ENCODE measurements at places on chromosomes 5 and 9.

GRCh38 chr5:160460377-160461049 lies 38.9 kb downstream of the PTTG1 start:
- DNase-seq: no peak

DNA sequence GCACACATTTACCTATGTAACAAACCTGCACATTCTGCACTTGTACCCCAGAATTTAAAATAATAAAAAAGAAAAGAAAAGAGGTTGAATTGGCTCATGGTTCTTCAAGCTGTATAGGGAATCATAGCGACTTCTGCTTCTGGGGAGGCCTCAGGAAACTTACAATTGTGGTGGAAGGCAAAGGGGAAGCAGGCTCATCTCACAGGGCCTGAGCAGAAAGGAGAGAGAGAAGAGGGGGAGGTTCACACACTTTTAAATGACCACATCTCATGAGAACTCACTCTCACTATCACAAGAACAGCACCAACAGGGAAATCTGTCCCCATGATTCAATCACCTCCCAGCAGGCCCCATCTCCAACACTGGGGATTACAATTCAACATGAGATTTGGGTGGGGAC lies 214.6 kb downstream of the CDK5RAP2 start:
- DNase-seq: no peak

GRCh38 chr5:32027717-32028458 lies 146.2 kb downstream of the GOLPH3 start:
- no peak for DNase-seq

DNA sequence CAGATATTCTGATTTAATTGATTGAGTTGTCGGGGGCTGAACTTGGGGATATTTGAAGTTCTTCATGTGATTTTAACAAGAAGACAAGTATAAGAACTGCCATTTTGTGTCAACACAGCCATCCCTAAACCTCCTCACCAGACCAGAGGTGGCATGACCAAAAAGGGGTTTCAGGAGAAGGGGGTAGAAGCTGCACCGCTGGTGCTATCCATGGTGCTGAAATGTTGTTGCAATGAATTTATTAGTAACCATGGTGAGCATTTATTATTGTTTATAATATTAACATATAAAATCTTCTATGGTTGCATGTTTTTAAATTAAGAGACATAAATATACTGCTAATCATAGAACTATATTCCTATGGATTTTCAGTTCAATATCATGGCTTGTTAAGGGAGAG lies 72.3 kb downstream of the GNA14 start:
- no peak for DNase-seq

GRCh38 chr9:121399126-121399882 lies 29.3 kb upstream of the STOM start:
- DNase-seq: no peak

- DNase-seq: no peak
Observed at GRCh38 chr5:2710910-2711309, 40.6 kb downstream of the IRX2 start.

GRCh38 chr5:162565-163337 lies 28.5 kb upstream of the LRRC14B start:
- DNase-seq: no peak

GRCh38 chr5:149961957-149962409 lies 1.4 kb downstream of the SLC26A2 start:
- no peak for DNase-seq

- DNase-seq: no peak
Observed at GRCh38 chr9:127058645-127059021, 63.8 kb downstream of the ANGPTL2 start.

DNA sequence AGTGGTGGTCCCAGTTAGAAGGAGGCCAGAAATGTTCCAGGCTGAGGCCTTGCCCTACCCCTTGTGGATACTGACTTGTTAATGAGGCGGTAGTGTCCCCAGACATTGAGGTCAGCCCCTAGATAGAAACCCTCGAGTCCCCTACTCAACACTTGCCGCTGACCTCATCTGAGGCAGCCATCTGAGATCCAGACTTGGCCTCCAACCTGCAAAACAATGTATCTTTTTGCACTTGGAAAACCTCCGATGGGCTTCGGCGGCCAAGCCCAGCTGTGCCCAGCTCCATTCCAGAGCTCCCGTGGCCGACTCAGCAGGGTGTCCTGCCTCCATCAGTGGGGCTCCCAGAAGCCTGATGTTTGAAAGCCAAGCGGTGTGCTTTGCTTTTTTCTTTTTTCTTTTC lies 122.1 kb downstream of the WNK2 start:
- no peak for DNase-seq

DNA sequence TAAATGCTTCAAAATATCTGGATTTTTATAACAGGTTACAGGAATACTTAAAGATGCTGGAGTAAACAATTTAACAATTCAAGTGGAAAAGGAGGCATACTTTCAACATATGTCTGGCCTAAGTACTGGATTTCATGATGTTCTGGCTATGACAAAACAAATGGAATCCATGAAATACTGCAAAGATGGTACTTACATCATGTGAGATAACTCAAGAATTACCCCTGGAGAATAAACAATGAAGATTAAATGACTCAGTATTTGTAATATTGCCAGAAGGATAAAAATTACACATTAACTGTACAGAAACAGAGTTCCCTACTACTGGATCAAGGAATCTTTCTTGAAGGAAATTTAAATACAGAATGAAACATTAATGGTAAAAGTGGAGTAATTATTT lies 35.6 kb downstream of the SLC30A5 start:
- DNase-seq: no peak

GRCh38 chr5:4387290-4387689 lies 752.8 kb upstream of the ADAMTS16 start:
- no peak for DNase-seq

DNA sequence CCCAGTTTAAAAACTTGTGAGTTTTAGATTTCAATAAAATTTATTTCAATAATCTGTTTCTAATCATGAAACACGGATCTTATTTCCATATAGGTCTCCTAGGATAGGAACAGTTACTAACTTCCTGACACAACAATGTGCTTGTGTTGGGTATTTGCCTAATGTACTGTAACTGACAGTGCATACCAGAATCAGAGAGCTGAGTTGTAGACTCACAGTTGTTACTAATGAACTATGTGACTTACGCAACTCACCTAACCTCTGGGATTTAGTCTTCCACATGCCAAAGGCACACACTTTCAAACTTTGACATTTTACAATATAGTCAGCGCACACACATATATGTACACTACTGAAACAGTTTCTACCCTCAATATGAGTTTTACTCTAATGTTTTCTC lies 77.7 kb downstream of the HOMER1 start:
- DNase-seq: no peak

DNA sequence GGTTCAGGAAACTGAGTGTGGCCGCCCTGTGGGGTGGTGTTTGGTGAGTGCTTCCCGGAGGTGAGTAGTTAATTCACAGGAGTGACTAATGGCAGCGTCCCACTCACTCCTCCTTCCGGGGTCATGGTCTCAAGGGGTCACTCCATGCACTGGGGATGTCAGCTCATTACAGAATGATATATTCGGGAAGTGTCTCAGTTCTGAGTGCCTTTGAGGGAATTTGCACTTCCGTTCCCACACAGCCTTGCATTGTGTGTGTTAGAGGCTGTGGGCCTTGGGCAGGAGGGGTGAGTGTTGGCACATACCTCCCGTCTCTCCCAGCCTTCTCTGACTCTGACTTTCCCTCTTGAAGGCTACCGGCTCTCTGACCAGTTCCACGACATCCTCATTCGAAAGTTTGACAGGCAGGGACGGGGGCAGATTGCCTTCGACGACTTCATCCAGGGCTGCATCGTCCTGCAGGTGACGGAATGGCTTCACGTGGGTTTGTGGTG lies 10.5 kb upstream of the AHRR start:
- DNase-seq: no peak

DNA sequence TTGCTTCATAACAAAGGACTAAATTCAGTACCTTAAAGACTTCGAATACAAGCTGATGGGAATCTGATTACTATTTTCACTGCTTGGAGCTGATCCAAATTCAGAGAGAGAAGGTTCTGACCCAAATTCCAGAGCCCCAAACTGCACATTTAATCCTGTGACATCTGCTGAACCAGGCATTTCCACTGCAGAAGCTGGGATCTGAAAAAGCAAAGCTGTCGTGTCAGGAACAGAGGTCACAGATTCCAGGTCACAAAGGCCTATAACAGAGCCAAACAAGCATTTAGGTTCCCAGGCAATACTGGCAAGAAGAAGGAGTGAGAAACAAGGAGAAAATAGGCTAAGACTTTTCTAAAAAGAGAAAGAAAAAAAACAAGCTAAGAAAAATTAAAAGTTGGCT lies 105.3 kb downstream of the UBAP2 start:
- DNase-seq: no peak

- no peak for DNase-seq
Observed at GRCh38 chr5:53879708-53880323, 319.4 kb downstream of the NDUFS4 start.

DNA sequence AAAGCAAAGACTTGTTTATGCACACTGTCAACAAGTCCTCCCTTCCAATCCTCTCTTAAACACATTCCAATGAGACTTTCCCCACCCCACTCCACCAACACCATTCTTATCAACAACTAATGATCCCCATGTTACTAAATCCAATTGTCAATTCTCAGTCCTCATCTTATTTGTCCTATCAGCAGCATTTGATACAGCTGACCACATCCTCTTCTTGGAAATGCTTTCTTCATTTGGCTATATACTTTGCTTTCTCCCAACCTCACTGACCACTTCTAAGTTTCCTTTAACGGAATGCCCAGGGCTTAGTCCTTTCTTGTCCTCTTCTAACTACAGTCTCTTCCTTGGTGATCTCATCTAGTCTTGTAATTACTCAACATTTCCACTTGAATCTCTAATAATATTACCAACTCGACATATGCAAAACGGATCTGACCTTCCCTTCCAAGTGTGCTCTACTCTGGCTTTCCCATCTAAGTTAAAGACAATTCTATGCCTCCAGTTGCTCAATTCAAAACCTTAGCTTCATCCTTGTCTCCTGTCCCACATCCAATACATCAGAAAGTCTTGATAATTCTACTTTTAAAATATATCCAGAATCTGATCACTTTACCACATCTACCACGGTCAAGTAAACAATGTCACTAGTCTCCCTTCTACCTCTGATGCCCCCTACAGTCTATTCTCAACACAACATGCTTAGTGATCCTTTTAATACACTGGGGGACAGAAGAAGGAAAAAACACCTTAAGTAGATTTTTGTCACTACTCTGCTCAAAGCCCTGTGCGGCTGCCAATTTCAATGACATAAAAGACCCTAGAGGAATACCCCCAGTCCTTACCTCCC lies 25.5 kb downstream of the AGTPBP1 start:
- no peak for DNase-seq

DNA sequence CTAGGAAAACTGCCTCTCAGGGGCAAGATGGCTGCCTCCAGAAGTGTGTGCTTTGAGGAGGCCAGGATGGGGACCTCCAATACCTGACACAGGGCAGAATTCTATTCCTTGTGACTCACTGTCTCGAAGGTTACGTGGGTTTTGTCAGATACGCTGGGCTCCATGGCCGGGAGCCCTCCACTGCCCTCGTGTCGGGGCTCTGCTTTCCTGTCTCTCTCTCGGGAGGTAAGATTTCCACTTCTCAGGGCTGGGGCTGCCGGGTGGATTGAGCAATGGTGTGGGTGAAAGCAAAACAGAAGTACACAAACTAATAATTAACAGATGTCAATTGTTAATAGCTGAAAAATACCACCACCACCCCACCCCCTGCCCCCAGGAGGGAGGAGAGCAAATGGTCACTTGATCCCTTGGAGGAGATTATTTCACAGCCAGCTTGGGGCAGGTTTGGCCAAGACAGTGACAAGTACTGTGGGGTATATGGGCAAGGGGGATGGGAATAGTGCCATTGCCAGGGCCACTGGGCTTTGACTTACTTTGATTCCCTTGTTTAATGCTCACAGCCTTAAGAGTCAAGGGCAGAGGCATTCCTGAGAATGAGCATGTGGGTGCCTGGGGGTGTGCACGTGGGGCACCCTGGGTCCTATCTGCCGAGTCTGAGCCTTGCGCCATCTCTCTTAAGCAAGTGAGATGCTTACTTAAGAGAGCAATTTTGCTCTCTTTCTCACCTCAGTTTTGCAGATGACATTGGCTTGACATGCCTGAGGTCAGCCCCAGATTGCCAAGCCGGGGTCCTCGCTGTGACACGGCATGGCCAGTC lies 28.8 kb upstream of the DAB2IP start:
- no peak for DNase-seq

GRCh38 chr5:73648515-73648914 lies 22.5 kb downstream of the ARHGEF28 start:
- no peak for DNase-seq

- DNase-seq: no peak
Observed at GRCh38 chr5:3852161-3852916, 256.7 kb downstream of the IRX1 start.

GRCh38 chr9:89730715-89731114 lies 125.9 kb downstream of the GADD45G start:
- DNase-seq: no peak

DNA sequence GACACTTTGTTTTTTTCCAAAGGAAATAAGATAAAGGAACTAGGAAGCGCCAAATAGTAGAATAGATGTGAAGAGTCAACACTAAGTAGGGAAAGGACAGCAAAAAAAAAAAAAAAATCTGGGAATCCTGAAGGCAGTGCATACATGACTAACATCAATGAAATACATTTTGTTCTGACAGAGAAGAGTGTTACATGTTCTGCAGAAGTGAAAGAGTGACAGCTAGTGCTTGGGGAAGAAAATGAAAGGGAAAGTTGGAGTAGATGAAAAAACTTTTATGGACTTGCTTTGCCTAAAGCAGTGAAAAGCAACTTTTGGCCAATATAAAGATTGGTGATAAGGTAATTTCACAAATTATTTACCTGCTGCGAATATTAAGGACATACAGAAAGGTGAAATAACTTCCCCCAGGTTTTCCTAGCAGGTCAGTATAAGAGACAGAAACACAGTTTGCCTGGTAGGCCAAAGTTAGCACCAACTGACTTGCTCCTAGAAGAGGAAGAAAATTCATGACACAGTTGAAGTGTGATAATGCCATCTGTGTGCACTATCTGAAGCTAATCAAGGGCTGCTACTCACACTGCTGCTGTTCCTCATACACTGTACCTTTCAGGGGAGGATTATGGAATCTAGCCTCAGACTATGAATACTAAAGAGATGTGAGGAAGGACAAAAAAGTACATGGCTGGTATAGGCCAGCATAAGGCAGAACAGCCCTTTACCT lies 38.6 kb downstream of the RANBP6 start:
- no peak for DNase-seq

DNA sequence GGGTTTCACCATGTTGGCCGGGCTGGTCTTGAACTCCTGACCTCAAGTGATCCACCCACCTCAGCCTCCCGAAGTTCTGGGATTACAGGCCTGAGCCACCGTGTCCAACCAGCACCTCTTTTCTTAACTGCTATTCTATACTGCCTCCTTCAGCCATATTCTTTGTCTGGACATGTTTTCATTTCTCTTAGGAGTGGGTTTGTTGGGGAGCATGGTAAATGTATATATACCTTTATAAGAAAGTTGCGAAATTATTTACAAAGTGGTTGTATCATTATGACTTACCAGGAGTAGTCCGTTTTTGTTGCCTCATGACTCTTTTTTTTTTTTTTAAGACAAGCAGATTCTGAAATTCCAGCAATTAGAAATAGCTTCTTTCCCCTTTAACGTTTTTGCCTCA lies 38.7 kb downstream of the CDC42SE2 start:
- no peak for DNase-seq

- DNase-seq: no peak
Observed at GRCh38 chr5:105536675-105537074, 1974.1 kb upstream of the NUDT12 start.

All from stimulated activated CD8-positive, alpha-beta memory T cell treated with anti-CD3 and anti-CD28 coated beads, Interleukin-15, amount 100 ng/mL, for 48 hours (primary cell).